Prostate gland (tissue), 2 donors: ENCODE measurements at places on chromosomes 12 and 14.

DNA sequence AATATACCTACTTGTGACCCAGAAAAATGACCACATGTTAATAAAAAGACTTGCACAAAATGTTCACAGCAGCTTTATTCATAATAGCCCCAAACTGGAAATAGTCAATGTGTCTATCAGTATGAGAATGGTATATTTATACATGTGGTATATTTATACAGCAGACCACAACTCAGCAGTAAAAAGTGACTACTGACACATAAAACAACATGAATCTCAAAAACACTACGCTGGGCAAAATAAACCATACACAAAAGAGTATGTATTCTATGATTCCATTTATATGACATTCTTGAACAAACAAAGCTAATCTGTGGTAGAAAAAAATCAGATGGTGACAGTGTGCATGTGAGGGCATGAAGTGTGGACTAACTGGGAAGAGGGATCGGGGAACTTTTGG, 35.1 kb downstream of the ARF6 start:
- DNase-seq = no peak

DNA sequence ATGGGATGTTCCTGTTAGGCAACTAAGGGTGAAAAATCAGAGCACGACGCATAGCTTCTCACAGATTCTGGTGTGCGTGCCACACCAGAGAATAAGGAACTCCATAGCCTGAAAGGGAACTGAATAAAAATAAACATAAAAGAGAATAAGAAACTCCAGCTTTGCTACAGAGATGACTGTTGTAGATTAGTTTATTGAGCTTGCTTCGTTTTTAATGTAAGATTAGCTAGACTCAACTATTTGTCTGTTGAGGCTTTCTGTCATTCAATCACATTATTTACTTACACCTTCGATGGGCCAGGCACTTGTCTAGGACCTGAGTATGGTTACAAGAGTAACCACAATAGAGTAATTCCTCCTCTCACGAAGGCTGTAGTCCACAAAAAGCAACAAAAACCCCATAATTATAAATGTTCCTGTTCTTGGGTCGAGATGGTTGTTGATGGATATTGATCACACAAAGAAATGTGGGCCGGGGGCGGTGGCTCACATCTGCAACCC, 807 bp upstream of the ZCCHC8 start:
- DNase-seq = no peak

GRCh38 chr12:93358058-93358457, 19.7 kb upstream of the NUDT4 start:
- no peak for DNase-seq

GRCh38 chr12:104494137-104494792, 37.5 kb downstream of the CHST11 start:
- no peak for DNase-seq

GRCh38 chr14:103910262-103910935, 17.9 kb upstream of the TDRD9 start:
- peak; percentile 95 for DNase-seq

DNA sequence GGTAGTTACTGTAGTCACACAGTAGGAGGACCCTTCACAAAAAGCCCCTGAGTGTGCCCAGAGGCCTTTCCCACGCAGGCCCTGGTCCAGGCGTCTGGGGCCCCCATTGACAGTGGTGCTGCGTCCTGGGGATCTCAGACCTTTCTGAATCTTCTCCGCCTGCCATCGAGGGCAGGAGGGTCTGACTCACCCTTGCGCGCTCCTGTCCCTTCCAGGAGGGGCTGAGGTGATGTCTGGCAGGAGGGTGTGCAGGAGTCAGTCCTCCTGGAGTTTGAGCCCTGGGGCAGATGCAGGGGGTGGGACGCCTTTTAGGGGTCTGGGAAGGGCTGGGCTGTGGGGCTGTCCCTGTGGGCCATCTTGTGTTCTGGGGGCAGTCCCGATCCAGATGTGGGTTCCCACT, 386.8 kb downstream of the TMEM121 start:
- no peak for DNase-seq

DNA sequence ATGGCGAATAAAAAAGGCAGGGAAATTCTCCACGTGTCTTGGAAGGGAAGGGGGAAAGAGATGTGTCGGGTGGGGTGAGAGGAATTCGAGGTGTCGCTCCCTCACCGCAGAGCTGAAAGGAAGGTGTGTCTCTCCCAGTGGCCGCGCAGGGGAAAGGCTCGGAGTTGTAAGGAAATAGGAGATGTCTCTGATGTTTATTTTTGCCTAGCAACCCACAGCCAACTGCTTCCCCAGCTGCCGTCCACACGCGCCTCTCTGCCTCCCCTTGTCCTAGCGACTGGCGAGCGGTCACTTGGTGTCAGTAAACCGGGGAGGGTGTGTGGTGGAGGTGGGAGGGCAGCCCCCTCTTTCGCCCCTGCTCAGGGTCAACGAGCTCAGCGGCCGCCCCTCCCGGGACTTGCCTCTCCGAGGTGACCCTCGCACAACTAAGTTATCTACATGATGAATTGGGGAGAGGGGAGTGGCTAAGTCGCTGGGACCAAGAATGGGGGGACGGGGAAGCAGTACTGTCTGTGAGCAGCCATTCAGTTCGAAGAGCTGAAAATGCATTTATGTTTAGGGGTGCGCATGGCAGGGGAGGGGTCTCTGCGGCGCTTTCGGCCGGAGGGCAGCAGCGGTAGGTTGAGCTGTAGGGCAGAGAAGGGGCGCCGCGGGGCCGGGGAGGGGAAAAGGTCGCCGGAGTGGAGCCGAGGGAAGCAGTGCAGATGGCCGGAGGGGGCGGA, 585 bp upstream of the DYRK2 start:
- peak; percentile 73 for DNase-seq
